Stimulated activated CD4-positive, alpha-beta T cell treated with anti-CD3 and anti-CD28 coated beads, Interleukin-1b, Interleukin-23, amount 100 ng/mL, for 48 hours (primary cell): ENCODE measurements at places on chromosomes 5 and 9.

DNA sequence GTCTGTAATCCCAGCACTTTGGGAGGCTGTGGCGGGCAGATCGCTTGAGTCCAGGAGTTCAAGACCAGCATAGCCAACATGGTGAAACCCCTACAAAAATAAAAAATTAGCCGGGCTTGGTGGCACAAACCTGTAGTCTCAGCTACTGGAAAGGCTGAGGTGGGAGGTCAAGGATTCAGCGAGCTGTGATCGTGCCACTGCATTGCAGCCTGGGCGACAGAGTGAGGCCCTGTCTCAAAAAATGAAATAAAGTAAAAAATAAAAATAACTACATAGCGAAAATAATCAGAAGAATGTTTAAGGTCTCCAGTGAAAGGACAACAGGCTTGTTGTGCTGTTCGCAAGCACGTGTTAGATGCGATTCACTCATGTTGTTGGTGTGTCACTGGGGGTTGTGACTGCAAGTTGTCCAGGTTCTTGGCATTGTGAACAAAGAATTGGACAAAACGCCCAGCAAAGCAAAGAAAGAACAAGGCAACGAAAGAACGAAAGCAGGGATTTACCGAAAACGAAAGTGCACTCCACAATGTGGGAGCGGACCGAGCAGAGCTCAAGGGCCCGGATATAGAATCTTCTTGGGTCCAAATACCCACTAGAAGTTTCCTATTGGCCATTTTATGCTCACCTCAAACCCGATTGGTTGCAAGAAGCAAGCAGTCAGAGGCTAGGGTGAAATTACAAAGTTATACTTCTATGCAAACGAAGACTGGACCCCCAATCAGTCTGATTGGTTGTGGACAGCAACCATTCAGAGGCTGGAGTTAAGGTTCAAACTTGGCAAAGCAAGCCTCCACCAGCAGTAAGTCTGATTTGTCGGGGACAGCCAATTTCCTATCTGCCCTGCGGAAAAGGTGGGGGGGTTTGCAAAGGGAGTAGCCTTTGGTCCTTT is 844 bp upstream of the MCCC2 start:
- DNase-seq = peak; percentile 4

- no peak for DNase-seq
Observed at GRCh38 chr9:132401824-132402223, 4.8 kb downstream of the TTF1 start.

DNA sequence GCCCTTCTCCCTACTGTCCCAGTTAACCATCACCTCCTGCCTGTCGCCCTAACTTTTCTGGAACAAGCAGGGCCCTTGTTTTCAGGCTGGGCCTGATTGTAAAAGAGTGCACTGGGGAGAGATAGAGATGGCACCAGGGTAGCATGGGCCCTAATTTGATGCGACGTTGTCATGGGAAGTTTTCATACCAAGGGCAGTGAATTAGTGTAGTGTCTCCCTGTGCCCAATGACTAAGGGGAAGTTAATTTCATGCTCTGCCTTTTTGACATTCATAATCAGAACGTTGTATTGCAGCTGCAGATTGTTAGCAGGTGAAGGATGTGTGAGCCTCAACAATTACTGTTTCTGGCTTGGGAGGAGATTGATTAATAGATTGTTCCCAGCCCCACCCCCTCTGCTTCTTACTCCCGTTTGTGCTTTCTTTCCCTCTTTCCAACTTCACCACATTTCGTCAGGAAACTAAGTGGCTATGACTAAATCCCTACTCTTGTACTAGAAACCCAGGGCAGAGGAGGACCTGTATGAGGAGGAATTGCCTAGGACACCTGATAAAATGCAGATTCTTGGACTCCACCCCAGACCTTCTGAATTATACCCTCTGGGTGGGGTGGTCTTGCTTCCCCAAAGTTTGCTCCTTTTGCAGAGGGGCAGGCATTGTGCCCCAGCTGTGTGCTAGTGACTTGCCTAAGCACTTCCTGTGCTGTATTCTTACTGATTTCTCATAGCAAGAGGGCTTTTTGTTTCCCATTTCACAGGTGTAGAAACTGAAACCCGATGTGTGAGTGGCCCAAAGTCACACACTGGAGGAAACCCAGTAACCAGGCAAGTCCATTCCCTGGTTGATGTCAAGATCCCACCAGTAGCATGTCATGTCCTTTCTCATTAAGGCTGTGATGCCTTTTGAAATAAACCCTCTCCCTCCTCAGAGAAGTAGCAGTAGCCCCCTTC is 56.3 kb downstream of the DAB2IP start:
- no peak for DNase-seq

- no peak for DNase-seq
Observed at GRCh38 chr9:36298566-36298965, 40.3 kb upstream of the GNE start.

DNA sequence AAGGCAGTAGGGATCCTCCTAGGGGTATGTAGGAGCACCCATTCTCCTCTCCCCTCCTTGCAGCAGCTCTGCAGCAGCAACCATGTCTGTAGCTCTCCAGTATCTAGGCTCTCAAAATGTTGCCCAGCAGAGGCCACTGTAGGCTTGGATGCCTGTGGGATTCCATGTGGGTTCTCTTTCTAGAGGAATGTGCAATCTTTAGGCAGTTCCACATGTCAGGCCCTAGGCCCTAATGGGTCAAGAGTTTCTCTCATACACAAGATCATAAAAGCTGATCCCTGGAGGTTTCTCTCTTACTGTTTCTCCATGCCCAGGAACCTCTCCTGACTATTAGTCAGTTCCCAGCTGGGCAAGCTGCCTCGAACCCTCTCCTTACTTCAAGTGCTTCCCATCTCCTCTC is 215.8 kb downstream of the FRMD3 start:
- no peak for DNase-seq

DNA sequence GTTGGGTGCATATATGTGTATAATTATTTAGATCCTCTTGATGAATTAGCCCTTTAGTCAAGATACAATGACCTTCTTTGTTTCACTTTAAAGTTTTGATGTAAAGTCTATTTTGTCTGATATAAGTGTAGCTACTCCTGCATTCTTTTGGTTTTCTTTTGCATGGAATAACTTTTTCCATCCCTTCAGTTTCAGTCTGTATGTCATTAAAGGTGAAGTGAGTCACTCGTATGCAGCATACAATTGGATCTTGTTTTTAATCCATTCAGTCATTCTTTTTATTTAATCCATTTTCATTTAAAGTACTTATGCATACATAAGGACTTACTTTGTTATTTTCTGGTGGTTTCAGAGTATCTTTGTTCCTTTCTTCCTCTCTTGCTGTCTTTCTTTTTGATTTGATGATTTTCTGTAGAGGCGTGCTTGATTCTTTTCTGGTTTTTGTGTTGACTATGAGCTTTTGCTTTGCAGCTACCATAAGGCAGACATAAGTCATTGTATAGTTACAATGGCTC is 36.3 kb upstream of the FAM120A start:
- no peak for DNase-seq

- DNase-seq = peak; percentile 40
Observed at GRCh38 chr5:74640954-74641734, 616 bp upstream of the ENC1 start.

GRCh38 chr9:113506090-113506589 is 42.6 kb downstream of the RGS3 start:
- DNase-seq = no peak

- DNase-seq = no peak
Observed at GRCh38 chr9:81628897-81629296, 60.5 kb downstream of the TLE1 start.

GRCh38 chr5:34703767-34704713 is 47.9 kb downstream of the RAI14 start:
- no peak for DNase-seq
